Adrenal gland (tissue), 19 donors: ENCODE measurements at places on chromosomes 4 and X. TPM values are rescaled to one million over a fixed set of nuclear protein-coding genes. Genes with fewer than 3 reads are reported as not detected.

ITIH6 gene
- not detected for polyA plus RNA-seq

CENPVL2 gene
- polyA plus RNA-seq, result not detected

SLC30A9 gene
- 121 TPM for polyA plus RNA-seq

RIBC1 gene
- polyA plus RNA-seq, result 8.6 TPM

SLC38A5 gene
- 3.7 TPM for polyA plus RNA-seq
